NAMALWA (cell line): ENCODE measurements at places on chromosomes 6 and 20.
A peak's percentile ranks its signal among the peaks of the same experiment; 100 is the strongest.

DNA sequence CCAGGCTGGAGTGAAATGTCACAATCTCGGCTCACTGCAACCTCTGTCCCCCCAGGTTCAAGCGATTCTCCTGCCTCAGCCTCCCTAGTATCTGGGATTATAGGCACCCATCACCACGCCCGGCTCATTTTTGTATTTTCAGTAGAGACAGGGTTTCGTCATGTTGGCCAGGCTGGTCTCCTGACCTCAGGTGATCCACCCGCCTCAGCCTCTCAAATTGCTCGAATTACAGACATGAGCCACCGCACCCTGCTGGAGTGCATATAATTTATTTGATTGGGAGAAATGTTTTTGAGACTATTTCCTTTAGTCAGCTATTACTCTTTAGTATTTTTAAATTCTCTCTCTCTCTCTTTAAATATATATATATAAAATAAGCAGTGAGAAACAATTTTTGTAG, 29.8 kb downstream of the FAM83B start:
- no peak for DNase-seq

DNA sequence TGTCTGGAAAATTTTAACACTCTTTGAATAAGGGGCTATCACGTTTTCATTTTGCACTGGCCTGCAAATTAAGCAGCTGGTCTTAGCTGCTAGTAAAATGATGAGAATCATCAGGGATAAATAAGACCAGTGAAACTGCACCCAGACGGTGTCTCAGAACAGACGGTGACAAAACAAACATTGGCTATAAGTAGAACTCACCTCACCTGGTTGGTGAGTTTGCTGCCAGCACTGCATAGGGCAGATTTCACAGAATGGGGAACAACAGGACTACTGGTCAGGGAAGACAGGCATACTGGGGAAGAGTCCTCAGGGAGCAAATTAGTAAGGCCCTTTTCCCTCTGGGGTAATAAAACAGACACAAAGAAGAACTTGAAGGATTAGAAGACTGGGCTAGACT, 175.9 kb upstream of the CITED2 start:
- DNase-seq = no peak

- DNase-seq = no peak
Measured at GRCh38 chr6:104591573-104592334, 268.0 kb downstream of the HACE1 start.

GRCh38 chr20:3246682-3247081, 7.7 kb upstream of the SLC4A11 start:
- DNase-seq = no peak

DNA sequence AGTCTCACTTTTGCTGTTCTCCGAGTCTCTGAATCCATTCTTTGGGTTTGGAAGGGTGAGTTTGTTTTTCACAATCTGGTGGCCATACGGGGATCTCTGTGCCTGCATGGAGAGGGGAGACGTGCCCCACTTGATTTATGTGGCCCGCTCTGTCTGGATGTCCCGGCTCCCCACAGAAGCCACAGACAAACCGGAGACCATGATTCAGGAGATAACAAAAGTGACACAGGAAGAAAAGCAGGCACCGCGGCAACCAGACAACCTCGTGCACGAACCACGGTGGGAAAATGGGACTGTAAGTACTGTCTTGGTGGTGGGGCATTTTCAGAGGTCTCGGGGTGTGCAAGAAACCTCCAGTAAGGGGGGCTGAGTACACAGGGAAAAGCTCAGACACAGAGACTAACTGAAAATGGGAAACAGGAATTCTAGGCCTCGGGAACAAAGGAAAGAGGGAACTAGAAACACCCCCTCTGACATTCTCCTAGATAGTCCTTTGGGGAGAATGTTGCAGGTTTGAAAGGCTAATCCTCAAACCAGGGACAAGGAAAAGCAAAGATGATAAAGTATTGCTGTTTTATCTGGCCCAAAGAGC, 22.1 kb upstream of the ZNF318 start:
- DNase-seq = no peak

GRCh38 chr6:41161851-41162552, 914 bp downstream of the TREM2 start:
- no peak for DNase-seq

- no peak for DNase-seq
Measured at GRCh38 chr20:56788041-56788670, 159.1 kb downstream of the TFAP2C start.

DNA sequence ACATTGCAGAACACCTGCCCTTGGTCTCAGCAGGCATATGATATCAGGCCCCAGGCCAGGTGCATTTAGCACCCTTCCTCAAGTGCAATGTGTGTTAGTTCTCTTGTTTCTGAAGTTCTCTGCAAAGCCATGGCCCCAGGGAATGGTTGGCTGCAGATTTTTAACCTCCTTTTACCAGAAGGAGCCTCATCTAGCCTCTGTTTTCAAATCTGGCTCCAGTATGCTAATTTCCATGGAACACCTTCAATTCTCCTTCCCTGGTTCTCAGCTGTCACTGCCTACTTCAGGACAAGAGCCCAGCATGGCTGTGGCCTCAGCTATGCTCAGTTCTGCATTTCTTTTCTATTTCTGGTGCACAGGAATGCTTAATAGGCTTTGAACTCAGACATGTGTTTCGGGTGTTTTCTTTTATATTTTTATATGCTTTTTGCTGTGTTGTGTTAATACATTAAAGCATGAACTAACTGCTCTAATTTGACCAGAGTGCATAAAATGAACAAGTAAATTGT, 51.6 kb upstream of the OGFRL1 start:
- no peak for DNase-seq

GRCh38 chr6:149749594-149750135, at the start of gene PCMT1:
TSS of gene PCMT1 (plus strand) at chr6:149749741. CDS start at chr6:149749902, 161 bp downstream.
- DNase-seq = peak; percentile 93

GRCh38 chr6:51927450-51927849, 160.0 kb downstream of the PKHD1 start:
- no peak for DNase-seq

DNA sequence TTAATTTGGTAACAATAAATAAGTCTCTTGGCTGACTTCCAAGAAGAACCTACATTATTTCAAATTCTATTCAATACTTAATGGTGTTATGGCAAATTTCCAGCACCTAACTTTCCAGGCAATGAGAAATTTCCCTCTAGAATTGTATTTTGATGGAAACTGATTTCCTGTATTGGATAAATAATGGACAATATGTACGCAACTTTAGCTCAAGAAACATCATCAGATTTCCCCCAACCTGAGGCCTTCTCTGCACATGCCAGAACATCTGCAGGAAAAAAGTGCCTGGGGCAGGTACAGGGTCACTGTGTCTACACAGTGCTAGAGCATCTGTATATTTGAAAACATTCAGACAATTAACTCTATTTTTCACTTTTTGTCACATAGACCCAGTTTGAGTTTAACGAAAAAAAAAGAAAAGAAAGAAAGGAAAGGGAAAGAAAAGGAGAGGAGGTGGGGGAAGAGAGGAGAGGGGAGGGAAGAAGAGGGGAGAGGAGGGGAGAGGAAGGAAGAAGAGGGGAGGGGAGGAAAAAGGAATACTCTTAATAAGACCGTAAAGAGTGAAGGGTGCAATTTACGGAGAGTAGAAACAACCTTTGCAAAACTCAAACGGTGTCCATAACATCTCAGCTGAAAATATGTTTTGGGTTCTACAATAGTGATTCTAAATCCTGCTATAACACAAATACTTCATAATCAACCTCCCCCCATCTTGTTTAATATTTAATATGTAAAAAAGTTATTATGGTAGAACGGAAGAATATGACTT, 130.0 kb downstream of the TSHZ2 start:
- DNase-seq = no peak

GRCh38 chr20:20334489-20334888, 33.4 kb upstream of the INSM1 start:
- peak; percentile 7 for DNase-seq

DNA sequence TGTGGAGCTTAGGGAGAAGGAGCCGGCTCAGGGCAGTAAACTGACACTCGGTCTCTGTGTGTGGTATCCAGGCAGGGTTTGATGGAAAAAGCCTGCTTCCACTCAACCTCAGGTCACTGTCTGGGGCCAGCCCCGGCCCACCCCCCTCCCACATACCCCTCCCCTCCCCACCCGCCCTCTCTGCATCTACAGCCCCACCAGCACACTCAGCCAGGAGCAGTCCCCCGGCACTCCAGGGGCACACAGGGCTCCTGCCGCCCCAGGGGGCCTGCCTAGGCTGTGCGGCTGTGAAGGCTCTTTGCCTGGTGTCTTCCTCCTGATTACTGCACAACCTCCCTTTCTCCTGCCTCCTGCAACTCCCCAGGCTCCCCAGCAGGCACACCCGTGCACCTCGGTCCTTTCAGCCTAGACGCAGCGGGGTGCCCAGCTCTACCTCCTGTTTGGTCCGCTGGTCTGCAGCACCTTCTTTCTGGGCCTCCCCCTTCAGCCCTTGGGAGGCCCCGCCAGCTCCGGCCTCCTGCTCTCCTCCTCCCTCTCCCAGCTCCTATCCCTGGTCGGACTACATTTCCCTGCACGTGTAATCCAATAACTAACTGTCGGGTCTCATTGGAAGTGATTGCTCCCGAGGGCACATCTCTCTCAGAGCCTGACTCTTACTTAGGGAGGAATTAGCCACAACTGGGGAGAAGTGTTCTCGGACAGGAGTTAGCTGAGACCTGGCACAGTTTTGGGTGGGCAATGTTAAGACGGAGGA, 1.3 kb upstream of the FOXF2 start:
- no peak for DNase-seq
